SW480 (cell line): ENCODE measurements at places on chromosomes 1 and 21.
A peak's percentile ranks its signal among the peaks of the same experiment; 100 is the strongest.

DNA sequence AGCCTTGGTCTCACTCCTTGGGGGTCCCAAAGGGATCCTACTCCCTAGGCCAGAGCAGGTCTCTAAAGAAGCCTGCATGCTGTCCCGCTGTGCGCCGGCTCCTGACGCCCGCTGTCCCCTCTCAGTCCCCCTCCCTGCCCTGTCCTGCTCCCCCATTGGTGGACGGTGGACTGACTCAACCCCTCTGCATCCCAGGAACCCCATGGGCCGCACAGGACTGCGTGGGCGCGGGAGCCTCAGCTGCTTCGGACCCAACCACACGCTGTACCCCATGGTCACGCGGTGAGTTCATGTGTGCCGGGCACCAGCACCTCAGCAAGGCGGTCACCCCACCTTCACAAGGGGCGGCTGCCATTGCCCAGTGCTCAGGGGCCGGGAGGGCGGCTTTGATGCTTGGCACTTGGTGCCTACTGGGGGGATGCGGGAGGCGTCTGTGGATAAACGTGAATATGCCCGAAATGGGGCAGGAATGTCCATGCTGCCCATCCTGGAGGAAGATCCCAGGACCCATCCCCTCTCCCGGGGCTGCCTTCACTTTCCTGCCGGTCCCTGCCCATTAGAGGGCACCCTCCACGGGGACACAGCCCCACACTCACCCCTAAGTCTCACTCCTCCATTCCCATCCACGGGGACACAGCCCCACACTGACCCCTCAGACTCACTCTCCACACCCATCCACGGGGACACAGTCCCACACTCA lies 20.2 kb upstream of the LRRC3 start:
- no peak for DNase-seq

- peak; percentile 70 for DNase-seq
Observed at GRCh38 chr1:233394860-233395717, 67.6 kb downstream of the MAP3K21 start.

DNA sequence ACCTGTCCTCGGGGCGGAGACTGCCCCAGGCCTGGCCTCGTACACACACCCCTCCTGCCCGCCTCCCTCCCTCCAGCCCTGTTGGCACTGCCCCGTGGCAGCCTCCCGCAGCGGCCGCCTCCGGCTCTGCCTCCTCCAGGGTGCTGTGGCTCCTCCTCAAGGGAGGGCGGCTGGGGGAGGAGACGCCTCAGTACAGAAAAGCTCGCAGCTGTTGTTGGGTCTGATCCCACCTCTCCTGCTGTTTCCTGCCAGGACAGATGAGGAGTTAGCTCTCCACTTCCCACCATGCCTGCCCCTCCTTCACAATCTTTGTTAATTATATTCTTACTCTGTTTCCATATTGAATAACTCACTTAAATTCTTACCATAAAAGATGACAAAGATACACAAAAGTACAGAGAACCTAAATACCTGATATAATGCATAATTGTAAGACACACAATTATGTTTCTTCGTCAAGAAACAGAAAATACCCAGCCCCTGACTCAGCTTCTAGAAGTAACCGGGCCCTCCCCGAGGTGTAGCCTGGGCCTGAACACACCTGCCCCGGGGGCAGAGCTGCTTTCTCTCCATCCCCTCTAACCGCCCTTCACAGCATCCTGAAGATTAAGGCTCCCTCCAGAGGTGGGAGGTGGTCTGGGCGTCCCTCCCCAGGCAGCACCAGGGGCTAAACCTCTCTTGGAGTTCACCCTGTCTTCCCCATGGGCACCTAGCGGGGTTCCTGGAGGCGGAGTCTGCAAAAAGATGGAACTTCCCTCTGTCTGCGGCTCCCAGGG lies 30.6 kb upstream of the COL6A1 start:
- no peak for DNase-seq

DNA sequence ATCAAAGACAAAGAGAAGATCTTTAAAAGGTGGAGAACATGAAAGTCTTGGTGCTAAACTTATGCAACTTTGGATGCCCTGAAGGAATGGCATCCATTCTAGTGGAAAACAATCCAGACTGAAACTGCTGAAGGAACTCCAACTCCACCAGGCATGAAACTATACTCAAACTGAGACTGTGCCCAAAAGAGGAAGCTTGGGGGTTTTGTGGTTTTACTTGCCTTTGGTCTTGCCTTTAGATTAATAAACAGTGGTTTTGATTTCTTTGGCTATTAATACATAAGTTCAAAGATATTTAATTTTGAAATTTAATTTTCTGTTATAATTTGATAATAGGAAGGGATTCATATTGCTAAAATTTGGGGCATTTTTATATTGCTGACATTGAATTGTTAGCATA lies 17.4 kb upstream of the SLC30A10 start:
- DNase-seq = no peak

- no peak for DNase-seq
Observed at GRCh38 chr1:12144236-12144635, 22.6 kb upstream of the TNFRSF1B start.

DNA sequence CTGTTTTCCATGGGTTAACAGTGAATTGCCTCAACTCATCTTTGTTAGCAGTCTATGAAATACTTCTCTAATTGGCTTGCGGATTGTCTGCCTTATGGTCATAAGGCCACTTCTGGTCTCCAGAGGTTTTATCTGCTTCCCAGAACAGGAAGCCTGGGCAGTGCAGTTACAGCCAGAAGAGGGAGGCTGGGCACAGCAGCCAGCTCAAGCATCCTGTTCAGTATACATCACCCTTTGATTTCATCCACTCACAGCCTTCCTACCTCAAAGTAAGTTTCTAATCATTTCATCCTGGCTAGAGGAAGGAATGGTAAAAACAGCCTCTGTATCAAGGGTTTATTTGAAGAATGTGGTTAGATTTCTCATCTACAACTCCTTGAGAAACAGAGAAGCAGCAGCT lies 311.5 kb upstream of the DEPDC1 start:
- DNase-seq = no peak

- DNase-seq = peak; percentile 62
Observed at GRCh38 chr1:155064111-155064831, 731 bp downstream of the EFNA4 start.
